ENCODE measurements at places on chromosomes 4 and X.

GRCh38 chrX:39445336-39445735 lies 644.1 kb downstream of the MID1IP1 start:
- DNase-seq = peak; percentile 27

DNA sequence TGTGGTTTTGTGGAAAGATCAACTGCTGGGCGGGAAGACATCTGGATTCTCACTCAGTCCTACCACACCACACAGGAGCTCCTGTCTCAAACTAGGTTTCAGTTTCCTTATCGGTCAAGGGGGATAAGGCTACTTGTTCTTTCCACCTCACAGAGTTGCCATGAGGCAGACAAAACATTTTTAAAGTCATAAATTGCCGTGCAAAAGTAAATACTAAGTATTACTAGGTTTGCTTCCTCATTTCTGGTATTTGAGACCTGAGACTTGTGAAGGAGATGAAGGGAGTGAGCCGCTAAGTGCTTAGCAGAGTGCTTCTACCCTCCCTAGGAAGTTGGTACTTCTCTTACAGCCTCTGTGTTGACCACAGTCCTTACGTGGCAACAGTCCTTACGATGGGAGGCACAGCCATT lies 1.5 kb downstream of the LAP3 start:
- no peak for DNase-seq

DNA sequence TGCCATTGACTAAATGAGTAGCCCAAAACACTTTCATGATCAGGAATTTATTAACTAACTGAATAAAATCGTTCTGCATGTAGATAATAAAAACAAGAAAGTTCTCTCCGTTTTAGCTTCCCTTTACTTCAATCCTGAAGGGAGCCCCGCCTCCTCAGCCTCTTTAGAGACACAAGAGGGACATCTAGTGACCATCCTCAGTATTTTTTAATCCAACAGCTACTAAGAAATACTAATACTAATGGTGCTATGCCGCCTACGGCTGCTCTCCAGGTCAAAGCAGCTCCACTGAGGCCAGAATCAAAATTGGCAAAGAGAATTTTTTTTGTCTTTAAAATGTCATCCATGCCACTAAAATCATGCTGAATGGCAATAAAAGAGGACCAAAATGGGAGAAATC lies 3.2 kb upstream of the PCDH19 start:
- DNase-seq = no peak

DNA sequence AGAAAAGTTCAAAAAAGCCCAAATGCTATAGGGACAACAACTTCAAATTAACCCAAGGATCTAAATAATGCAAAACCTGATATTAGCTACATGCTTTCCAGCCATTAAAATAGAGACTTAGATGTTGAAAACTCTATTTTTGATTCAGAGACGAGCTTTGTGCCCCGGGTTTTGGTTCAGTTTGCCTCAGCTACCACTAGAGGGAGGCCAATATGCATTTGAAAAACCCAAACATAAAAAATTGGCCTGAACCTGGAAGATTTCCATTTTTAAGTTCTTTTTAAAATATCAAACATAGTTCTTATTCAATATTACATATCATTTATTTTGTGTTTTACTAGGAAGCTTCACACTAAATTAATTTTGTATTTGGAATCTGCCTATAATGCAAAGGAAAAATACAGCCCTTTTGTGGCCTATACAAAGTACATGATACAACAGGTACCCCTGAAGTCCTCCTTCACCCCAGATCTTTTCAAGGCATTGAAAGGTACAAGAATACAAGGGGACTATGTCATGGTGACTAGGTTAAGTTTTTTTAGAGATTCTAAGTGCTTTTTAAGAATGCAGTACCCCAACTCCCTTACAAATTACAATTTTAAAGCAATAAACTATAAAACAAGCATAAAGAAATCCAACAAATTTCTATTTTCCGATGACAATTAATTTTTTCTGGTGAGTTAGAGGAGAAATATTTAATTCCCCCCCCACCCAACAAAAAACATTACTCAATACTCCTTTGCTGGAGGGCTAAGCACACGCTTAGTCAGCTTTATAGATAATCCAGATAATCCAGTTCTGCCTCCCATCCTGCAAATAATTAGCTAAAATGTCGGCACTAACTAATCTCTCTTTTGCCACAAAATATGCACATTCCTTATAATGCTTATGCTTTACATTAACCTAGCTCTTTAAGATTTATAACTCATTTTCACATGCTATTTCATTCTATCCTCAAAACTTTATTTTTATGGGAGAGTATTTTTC lies 97.7 kb upstream of the PTPN13 start:
- DNase-seq = no peak

- DNase-seq = no peak
Measured at GRCh38 chr4:149056615-149057014, 614.4 kb upstream of the NR3C2 start.

DNA sequence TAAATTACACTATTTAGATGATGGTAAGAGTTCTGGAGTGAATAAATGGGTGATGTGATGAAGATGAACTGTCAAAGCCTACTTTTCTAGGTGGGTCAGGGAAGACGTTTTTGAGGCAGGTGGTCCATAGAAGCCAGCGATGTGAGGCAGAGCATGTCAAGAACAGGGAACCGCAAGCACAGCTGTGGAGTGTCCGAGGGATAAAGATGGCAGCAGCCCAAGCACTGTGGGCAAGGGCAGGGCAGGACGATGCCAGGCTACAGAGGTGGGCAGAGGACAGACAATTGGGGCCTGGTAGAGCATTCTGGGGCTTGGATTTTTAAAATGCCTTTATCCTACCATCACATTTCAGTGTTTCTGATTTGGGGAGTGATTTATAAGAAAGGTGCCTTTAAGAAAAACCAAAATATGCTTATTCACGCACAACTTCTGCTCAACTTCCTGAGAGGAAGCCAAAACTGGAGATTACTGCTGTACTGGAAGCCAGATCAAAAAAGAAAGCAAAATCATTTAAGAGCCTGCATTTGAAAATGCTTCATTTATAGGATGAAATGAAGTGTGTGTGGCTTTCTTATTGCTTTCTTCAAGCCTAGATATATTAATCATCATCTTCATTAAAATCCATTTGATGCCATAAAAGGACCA lies 119.0 kb upstream of the WDR17 start:
- no peak for DNase-seq

GRCh38 chr4:147481577-147482109 lies 746 bp downstream of the EDNRA start:
- no peak for DNase-seq

DNA sequence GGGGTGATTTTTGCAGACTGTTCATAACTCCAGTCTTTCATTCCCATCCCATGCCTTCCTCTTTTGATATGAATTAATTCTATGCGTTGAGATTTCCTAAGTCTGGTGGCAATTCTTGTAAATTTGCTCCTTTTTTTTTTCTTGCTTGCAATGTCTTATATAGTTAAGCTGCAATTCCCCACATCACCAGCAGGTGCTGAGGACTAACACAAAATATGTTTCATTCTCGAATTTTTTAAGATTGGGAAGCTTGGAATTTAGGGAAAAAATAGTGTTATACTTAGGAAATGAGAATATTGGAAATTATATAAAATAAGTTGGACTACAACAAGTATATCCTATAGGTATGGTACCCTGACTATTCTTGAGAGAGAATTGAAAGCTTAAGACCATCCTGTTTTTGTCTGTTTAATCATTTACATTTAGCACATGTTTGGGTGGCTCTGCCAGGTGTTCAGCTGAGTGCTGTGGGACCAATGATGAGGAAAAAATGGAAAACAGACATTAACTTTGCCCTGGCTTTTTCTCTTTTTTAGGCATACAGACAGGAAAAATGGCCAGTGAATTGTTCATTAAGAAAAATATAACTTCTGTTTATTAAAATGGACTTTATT lies 30.2 kb downstream of the AFF2 start:
- DNase-seq = no peak

GRCh38 chrX:69179380-69179911 lies 14.2 kb upstream of the PJA1 start:
- DNase-seq = no peak

DNA sequence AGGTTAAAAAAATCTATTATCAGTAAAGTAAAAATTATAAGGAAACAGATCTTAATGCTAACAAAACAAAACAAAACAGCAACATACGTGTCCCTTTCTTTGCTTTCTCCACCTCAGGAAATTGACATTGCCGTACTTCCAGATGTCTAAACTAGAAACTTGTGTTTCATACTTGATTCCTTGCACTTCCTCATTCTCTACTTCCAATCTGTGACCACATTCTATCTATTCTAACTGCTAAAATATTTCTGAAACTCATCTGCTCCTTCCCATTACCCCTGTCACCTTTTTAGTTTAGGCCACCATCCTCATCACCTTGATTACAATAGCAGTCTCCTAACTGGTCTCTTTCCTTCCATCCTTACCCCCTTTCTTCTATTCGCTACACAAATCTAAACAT lies 22.5 kb upstream of the RPA4 start:
- no peak for DNase-seq

- DNase-seq = peak; percentile 20
Measured at GRCh38 chrX:39883666-39884065, 214.1 kb downstream of the BCOR start.

- no peak for DNase-seq
Measured at GRCh38 chr4:120065974-120066516, 603 bp downstream of the MAD2L1 start.

GRCh38 chrX:21655901-21656586 lies 2.1 kb downstream of the KLHL34 start:
- no peak for DNase-seq

- no peak for DNase-seq
Measured at GRCh38 chr4:89657931-89658700, 178.8 kb downstream of the SNCA start.

DNA sequence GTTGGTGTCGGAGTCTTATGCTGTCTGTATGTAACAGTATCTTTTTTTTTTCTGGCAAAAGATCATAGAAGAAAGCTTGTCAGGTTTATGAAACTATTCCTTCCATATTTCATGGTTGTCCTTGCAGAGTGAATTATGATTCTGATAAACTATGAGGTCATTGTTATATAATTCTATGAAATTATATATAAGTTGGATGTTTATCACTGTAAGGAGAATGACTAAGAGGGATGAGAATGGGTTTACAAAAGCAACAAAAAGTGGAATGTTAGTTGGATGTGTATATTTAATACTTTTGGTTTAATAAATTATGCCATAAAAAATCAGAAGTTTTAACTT lies 43.1 kb downstream of the RAPGEF2 start:
- DNase-seq = no peak

GRCh38 chrX:7872042-7872441 lies 29.1 kb downstream of the VCX start:
- no peak for DNase-seq

DNA sequence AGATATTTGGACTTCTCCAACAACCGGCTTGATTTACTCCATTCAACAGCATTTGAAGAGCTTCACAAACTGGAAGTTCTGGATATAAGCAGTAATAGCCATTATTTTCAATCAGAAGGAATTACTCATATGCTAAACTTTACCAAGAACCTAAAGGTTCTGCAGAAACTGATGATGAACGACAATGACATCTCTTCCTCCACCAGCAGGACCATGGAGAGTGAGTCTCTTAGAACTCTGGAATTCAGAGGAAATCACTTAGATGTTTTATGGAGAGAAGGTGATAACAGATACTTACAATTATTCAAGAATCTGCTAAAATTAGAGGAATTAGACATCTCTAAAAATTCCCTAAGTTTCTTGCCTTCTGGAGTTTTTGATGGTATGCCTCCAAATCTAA lies 19.3 kb upstream of the TLR8 start:
- no peak for DNase-seq

- DNase-seq = no peak
Measured at GRCh38 chrX:153686711-153687110, 1.0 kb upstream of the SLC6A8 start.

GRCh38 chrX:46433892-46434291 lies 111.3 kb downstream of the ZNF674 start:
- no peak for DNase-seq

GRCh38 chr4:71095545-71095944 lies 102.1 kb downstream of the DCK start:
- DNase-seq = no peak
